ENCODE measurements at places on chromosomes 2 and 18.

DNA sequence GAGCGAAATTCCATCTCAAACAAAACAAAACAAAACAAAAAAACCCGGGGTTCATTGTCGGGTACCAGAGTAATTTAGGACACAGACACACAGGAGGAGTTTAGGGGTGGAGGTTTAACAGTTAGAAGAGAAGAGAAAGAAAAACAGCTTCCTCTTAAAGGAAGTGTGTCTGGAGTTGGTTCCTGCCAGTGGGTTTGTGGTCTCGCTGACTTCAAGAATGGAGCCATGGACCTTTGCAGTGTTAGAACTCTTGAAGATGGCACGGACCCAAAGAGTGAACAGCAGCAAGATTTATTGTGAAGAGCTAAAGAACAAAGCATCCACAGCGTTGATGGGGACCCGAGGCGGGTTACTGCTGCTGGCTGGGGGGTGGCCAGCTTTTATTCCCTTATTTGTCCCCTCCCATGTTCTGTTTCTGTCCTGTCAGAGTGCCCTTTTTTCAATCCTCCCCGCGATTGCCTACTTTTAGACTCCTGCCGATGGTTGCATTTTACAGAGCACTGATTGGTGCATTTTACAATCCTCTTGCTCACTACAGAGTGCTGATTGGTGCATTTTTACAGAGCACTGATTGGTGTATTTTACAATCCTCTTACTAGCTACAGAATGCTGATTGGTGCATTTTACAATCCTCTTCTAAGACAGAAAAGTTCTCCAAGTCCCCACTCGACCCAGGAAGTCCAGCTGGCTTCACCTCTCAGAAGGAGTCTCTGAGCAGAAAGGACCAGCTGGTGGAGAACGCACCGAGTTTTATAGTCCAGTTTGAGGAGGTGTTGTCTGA lies 28.7 kb upstream of the ATP8B1 start:
- no peak for DNase-seq

GRCh38 chr2:212028798-212029394 lies 509.7 kb downstream of the ERBB4 start:
- no peak for DNase-seq

DNA sequence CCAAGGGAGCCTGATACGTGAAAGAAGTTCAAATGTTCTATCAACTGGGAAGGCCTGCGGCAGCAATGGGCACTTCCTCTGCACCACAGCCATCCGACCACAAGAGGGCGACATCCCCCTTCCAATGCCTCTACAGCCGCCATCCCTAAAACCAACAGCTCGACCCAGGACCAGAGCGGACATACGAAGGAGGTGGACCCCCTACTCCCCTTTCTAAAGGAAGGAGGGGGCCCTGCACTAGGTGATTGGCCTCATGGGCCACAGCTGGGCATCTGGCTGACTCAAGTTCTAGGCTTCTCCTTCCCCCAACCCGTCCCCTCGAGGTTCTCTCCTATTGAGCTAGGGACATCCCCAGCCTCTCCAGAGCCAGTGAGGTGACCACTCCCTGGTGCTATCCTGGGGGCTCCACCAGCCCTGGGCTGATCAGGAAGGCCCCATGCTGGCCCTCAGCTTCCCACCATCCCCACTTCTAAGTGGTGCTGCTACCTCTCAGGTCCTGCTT lies 217.2 kb downstream of the TNS1 start:
- no peak for DNase-seq

- no peak for DNase-seq
These were observed 15.2 kb downstream of the MFSD2B start for GRCh38 chr2:24024996-24025663.

DNA sequence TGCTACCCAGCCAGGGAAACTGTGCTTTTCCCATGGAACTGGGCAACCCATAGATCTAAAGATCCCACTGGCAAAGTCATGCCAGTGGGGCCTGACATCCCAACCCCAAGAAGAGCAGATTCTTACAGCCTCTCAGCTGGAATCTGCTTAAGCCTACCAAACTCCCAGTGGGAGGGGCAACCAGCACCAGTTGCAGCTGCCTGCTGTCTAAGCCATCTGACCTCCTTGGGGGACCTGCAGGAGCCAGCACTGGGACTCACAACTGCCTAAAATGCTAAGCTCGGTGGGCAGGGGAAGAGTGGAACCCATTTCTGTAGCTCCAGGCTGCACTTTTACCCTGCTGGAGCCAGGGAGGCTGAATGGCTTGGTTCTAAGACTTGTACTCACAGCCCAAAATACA lies 770.7 kb upstream of the SLC8A1 start:
- no peak for DNase-seq

DNA sequence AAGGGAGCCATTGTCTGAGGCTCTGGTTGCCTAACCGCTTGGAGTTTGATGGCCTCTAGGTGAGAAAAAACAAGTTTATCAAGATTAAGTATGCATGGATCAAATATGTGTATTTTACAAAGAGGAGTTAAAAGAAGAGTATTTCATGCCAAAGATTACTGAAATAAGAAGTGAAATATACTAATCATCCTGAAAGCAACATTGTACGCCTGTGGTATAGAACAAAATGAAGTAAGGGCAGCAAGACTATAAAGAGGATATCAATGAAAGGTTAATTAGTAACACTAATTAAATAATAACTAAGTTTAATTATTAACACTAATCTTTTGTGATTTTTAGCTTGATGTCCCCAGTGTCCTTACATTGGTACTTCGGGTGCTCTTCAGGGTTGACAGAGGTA lies 276.7 kb downstream of the CALCRL start:
- DNase-seq, result no peak

DNA sequence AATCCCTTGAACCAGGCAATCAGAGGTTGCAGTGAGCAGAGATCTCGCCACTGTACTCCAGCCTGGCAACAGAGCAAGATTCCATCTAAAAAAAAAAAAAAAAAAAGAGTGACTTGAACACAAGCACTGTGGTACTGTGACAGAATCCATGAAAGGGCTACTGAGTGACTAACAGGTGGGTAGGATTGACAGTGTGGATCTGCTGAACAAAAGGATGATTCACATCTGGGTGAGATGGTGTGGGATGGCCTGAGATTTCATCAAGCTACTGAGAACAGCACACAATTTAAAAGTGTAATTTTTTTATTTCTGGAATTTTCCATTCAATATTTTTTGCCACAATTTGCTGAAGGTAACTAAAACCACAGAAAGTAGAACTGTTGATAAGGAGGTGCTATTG lies 13.3 kb upstream of the SP3 start:
- no peak for DNase-seq

GRCh38 chr2:3617198-3617890 lies 22.4 kb downstream of the COLEC11 start:
- DNase-seq, result no peak

- no peak for DNase-seq
These were observed 33.4 kb downstream of the ZFP36L2 start for GRCh38 chr2:43192744-43193651.

GRCh38 chr18:62632788-62633455 lies 82.4 kb upstream of the PHLPP1 start:
- DNase-seq, result no peak

DNA sequence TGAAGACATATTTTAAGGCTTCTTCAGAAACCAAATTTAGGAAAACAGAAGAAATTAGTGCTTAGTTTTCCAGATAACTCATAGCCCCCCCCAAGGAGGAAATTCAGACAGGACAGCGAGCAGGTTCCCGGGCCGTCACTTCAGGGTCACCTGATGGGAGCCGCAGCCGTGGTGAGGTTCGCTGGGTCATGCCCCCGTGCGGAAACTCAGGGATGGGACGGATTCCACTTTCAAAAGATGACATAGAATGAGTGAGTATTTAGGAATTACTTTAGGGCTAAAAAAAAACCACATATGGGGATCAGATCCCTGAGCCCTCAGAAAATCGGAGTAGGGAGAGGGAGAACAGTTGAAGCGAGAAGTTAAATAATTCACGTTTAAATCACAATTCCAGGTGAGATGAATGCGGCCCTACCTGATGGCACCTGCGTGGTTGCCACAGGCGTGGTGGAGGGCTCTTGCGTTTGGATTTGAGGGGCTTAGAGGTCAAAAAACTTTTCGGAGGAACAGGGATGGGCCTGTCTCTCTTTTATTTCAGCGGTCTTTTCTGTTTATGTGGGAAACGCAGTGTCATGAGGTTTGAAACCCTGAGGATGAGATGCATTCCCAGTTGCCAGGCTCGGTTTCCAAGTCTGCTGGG lies 114.4 kb downstream of the NFATC1 start:
- no peak for DNase-seq

DNA sequence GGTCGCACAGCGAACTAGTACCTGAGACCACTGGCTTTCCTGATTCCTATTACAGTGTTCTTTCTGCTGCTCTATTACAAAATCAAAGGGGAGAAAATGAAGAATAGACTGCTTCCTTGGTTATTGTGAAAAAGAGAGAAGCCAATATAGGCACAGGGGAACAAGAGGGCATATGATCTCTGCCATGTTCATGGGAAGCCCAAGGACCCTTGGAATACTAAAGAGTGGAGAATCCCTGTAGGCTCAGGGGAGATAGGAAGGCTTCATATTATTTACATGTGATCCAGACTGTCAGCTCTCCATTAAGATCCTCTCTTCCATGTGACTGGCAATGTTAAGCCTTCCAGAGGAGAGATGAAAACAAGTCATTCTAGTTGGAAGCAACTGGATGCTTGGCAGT lies 135.7 kb upstream of the MYCN start:
- DNase-seq, result no peak

DNA sequence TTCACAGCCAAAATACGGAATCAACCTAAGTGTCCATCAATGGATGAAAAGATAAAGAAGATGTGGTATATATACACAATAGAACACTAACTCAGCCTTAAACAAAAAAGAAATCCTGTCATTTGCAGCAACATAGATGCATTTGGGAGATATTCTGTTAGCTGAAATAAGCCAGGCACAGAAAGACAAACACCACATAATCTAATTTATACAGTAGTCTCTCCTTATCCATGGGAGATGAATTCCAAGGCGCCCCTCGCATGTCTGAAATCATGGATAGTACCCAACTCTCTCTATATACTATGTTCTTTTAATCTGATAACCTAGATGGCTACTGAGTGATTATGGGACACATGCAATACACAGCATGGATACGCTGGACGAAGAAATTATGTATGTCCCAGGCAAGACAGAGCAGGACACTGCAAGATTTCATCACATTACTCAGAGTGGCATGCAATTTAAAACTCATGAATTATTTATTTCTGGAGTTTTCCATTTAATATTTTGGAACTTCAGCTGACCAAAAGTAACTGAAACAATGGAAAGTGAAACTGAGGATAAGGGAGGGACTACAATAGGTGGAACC lies 39.5 kb downstream of the ORC4 start:
- no peak for DNase-seq

GRCh38 chr2:237345411-237345810 lies 68.6 kb downstream of the COL6A3 start:
- DNase-seq, result no peak

DNA sequence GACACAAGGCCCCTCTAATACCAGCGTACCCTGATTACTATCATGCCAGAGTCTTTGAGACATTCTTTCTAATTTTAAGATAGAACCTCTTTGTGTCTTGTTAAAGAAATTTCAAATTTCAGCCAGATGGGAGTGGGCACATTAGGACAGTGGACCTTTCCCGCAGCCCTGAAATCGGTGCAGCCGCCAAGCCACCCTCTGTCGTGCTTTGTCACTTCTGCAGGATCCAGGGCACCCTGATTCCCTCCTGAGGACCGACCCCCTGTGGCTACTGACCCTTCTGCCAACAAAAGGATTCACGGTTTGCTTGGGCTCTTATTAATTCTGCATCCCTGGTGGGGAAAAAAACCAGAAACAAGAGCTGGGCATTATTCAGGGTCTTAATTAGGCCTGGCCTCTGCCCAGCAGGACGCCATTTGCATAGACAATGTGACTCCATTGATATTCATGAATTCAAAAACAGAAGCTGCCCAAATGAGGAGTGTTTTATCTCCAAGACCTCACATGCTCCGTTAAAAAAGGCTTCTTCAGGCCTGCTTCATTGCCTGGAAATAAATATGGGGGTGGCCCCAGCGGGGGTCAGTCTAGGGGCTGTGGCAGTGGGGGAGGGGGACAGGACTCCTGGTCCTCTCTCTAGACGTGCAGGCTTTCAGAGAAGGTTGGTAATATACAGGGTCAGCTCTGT lies 116.9 kb downstream of the ALPK2 start:
- no peak for DNase-seq

- DNase-seq, result no peak
These were observed 380.0 kb downstream of the LRRTM4 start for GRCh38 chr2:77142141-77142540.

GRCh38 chr2:238290091-238290509 lies 1.7 kb upstream of the PER2 start:
- DNase-seq, result no peak

DNA sequence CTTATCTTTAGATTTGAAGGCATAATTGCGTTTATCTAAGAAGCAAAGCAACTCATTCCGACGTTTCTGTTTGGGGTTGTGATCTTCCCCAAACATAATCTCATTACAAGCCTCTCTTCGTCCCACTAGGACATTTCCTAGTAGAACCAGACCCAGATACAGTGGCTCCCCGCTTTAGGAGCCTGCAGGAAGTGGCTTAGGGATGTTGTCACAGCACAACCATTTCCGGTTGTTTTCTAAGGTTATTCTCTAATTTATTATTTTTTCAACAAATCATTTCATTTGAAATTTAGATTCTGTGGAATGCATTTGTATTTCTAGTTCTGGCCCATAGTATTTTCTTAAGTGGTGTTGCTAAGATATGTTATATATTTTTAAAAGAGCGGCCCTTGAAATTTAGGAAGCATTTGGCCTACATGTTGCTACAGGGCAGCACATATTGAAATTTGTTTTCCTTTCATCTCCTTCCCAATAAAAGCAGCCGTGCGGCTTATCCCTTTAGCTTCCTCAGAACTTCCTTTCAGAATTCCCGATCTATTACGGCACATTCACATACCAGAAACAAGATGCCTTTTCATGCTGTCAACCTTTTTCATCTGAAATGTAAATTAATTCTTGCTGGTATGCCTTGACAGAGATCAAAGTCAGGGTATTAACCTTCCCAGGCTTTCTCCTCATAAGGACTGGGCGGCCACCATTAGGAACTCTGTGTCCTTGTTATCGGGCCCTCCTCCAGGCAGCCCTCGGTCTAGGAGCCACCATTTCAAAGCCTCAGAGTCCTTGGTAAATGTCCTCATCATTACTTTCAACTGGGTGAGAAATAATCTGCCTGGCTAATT lies 210.9 kb upstream of the SP5 start:
- no peak for DNase-seq

GRCh38 chr2:160367887-160368286 lies 125.7 kb downstream of the RBMS1 start:
- DNase-seq, result peak; percentile 94

DNA sequence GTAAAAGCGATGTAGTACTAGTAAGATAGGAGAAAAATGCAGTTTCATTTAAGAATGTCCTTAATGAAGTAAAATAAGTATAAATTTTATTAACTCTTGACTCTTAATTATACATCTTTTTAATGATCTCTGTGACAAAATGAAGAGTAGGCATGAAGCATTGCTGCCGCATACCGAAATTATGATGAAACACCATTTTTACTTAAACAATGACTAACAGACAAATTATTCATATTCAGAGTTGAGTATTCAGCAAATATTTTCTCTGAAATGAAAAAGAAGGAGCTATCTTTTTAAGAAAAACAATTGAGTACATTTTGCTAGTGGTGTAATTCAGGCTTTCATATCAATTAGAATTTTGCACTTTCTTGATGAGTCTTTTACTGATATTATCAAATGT lies 150.6 kb upstream of the DOCK10 start:
- DNase-seq, result no peak
